Activated CD4-positive, alpha-beta T cell treated with anti-CD3 and anti-CD28 coated beads, Interleukin-10, Interleukin-2, amounts not matched to agents 100 ng/mL and 50 ng/mL, durations not matched to agents 16 hours and 8 hours (primary cell): ENCODE measurements at places on chromosomes 5 and 9.
A peak's percentile ranks its signal among the peaks of the same experiment; 100 is the strongest.

DNA sequence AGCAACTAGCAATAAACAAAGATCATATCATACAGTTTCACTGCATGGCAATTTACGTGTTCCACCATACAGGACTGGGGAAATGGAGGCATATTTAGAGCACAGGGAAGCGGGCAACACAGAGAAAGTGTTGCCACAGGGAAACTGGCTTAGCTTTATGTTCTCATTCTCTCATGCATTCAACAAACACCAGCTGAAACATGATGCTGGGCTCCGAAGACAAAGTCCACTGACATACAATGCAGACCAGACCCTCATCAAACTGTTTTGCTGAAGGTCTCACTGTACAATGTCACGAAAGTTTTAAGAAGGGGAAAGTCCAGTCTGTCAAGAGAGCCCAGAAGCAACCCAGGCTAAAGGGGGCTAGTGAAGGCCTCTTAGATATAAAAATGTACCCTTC, 115.1 kb downstream of the MAPKAP1 start:
- no peak for DNase-seq

GRCh38 chr9:131407717-131408195, 13.9 kb downstream of the PRRC2B start:
- peak; percentile 50 for DNase-seq

DNA sequence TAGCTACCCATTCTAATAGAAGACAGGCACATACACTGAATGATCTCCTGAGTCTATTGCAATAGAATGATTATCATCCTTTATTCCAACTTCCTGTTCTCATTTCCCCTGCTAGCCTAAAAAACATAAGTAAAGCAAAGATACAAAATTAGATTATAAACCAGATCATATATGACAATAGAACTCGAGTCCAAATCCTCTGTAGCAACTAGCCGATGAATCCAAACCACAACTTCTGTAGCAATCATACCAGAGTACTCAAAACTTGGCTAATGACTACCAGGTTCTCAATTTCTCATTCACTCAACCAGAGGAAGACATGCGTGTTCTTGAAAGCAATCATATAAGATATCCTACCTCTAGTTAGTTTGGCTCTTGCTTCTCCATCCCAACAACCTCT, 622.1 kb downstream of the PSAT1 start:
- DNase-seq, result no peak

DNA sequence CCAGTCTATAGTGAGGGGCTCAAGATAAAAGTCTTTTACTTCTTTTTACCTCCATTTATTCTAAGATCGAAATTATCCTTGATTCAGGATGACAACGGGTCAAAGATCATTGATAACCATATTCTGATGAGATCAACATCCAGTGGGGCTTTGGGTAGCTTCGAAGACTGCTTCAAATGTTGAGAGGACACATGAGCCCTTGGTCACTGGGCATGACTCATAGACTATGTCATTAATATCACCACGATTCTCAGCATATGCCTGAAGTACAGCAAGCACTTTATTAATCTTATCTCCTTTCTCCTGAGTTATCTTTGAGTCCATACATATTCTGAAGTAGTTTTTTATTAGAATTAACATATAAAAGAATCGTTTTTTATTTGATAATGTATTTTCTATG, 117.1 kb upstream of the DAB2 start:
- DNase-seq, result no peak

GRCh38 chr5:112958093-112959088, 18.2 kb upstream of the DCP2 start:
- DNase-seq, result peak; percentile 38

DNA sequence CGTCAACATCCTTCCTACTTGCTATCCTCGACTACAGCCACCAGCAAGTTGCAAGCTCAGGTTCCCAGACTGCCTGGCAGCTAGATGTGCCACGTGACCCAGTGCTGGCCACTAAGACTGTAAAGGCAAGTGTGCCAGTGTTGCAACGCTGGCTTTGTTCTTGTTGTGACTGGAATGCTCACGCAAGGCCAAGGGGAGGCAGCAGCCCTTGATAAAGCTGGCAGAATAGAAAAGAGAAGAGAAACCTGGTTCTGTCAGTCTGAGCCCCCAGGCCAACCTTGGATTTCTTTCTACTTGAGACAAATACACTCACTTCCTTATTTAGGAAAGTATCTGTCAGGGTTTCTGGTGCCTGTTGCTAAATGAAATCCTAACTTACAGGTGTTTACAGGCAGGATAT, 113.0 kb downstream of the KLHL3 start:
- DNase-seq, result no peak

- peak; percentile 83 for DNase-seq
These were observed 17.2 kb upstream of the GCNT1 start for GRCh38 chr9:76441551-76442322.

DNA sequence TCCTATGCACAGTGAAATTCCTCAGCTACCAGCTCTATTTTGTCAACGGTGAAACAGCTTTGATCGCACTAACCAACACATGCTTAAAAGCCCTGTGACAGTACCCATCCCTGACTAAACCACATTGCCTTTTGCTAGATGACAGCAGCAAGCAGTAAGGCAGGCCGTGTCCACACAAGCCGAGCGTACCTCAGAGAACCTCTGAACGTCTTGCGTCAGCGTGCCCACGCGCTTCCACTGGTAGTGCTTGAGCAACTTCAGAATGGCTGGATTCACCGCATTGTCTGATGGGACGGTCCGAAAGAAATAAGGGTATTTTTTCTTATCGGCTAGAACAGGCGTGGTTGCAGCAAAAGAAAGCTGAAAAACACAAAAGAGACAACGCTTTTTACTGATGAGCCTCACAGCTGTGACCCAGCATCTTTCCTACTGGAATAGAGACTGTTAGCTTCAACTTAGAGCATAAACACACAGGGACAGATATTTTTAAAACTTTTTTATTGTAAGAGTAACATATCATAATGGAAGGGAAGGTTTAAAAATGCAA, 167.0 kb downstream of the GABBR2 start:
- DNase-seq, result no peak

GRCh38 chr9:19698960-19699359, 89.9 kb downstream of the SLC24A2 start:
- no peak for DNase-seq

- no peak for DNase-seq
These were observed 20.5 kb upstream of the BHMT start for GRCh38 chr5:79091064-79091463.

DNA sequence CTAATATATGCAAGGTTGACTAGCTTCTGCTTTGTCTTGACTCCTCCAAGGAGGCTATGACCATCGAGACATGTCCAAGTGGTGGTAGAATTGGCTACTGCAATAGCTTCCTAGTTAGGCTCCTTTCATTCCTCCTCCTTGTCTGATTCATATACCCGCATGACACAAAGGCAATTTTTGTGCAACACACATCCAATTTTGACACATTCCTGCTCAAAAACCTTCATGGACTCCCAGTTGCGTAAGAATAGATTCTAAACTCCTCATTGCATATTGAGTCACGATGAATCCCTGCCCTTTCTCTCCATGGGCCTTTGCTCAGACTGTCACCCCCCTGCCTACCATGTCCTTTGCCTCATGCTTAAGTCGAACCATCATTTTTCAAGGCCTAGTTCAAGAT, 344.5 kb downstream of the ACTL7B start:
- no peak for DNase-seq

DNA sequence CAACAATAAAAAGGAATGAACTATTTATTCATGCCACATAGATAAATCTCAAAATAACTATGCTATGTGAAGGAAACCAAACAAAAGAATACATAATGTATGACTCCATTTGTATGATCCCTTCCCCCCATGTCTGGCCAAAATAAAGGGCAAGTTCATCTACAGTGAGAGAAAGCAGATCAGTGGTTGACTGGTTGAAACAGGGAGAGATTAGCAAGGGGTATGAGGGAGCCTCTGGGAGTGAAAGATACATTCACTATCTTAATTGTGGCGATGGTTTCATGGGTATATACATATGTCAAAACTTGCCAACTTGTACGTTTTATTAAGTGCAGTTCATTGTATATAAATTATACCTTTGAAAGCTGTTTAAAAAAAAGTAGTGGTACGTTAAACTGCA, 4.8 kb downstream of the PSMD5 start:
- no peak for DNase-seq

DNA sequence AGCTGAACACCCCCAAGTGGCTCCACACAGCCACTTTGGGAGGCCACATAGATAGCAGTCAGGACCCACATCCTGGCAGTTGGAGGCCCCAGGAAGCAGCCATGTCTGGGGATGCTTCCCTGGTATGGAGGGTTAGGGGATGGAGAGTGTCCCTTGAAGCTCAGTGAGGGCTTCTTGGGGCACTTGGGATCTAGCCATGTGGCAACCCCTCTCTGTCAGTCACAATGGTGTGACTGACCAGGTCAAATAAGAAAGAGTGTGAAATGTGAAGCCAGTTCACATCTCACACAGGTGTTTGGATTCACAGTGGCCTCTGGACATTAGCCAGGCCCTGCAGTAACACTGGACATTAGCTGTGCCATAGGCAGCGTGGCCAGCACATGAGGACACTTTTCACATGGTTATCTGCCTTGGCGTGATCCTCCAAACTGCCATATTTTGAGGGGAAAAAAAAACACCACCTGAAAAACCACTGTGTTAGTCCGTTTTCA, 53.9 kb upstream of the IL17B start:
- DNase-seq, result no peak

DNA sequence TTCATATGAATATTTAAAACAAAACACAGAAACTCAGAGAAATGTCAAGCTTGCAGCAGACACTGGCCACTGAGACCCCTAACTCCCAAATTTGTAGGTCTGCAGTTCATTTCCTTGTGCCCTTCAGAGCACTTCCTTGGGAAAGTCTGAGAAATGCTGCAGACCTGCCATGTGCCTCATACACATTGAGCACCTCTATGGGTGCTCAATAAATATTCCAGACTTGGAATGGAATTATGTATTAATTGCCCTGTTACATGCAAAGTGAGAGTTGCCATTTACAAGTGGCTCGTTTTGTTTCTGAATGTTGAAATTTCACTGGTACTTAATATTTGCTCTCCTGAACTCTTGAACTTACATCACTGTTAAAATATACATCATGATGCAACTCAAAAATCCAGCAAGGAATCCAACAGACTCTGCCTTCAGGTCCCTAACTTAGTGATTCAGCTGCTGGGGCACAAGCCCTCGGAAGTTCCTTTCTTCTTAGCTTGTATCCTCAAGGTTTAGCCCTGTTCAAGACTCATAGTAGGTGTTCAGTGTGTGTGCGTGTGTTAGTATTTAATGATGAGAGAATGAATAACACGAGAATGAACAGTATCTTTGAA, 90.6 kb downstream of the PTCD2 start:
- no peak for DNase-seq

- peak; percentile 93 for DNase-seq
These were observed 39.8 kb upstream of the ANGPTL2 start for GRCh38 chr9:127162046-127162863.

GRCh38 chr9:95854386-95855020, 21.0 kb upstream of the ERCC6L2 start:
- DNase-seq, result no peak

- no peak for DNase-seq
These were observed 3.6 kb downstream of the SLC12A7 start for GRCh38 chr5:1108023-1108864.

GRCh38 chr5:52771343-52772039, 16.2 kb upstream of the ITGA1 start:
- DNase-seq, result peak; percentile 72

GRCh38 chr5:109947667-109948066, 257.9 kb downstream of the MAN2A1 start:
- no peak for DNase-seq

DNA sequence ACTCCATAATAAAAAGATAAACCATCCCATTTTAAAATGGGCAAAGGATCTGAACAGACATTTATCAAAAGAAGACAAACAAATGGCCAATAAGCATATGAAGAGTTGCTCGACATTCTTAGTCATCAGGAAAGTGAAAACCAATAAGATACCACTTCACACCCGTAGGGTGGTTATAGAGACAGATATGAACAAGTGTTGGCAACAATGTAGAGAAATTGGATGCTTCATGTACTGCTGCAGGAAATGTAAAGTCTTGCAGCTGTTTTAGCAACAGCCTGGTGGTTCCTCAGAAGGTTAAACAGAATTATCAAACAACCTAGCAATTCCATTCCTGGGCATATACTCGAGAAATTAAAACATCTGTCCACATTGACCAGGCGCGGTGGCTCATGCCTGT, 42.5 kb downstream of the GTF3C4 start:
- DNase-seq, result peak; percentile 30

DNA sequence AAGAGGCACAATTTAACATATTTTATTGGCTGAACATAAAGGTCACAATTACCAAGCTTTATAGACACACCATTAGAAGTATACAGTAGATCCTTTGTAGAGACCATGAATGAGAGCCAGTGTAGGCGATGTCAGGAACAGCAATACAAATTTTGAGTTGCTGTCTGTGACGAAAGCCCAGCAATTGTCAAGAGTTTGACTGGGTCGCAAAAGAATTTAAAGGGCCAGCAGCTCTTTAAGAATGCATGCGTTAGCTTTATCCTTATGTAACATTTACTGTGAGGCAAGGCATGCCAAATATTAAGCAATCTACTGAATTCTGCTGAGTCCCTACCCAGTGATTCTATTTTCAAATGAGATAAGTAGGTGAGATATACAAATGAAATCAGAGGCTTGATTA, 236.9 kb downstream of the ARRDC3 start:
- DNase-seq, result no peak

- DNase-seq, result no peak
These were observed 24.8 kb downstream of the GRIA1 start for GRCh38 chr5:153515301-153515700.

DNA sequence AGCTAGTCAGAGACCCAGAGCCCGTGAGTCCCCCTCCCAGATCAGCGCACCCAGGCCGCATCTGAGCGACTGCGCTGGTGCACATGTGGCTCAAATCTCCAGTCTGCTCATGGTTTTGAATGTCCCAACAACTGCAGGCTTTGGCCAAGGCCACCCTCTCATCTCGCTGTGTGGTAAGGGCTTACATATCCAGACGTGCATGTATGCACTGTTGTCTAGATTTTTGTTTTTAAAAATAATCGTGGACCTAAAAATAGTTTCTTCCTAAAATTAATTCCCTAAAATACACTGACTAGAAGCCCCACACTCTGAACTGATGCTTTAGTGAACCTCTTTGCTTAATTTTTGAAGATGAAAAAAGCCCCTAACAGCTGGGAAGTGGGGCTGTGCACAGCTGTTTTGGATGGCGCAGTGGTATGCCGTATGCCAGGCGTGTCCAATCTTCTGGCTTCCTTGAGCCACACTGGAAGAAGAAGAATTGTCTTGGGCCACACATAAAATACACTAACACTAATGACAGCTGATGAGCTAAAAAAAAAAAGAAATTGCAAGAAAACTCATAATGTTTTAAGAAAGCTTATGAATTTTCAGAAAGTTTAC, 143.0 kb upstream of the LHFPL2 start:
- DNase-seq, result no peak

DNA sequence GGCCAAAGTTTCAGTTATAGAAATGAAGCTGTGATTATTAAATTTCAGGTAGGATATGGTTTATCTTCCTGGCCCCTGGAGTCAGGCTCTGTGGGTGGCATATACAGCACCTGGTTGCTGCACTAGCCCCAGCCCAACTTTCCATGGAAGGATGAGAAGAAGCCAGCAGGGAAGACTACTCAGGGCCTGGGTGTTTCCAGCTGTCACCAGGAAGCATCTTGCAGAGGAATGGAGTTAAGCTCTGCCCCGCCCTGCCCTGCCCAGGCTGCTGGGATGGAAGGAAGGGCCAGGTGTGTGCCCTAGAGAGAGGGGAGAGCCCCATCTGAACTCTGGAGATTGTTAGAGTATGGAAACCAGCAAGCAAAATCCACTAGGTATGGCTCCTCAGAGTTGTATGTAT, 42.8 kb upstream of the FAT2 start:
- no peak for DNase-seq
